ENCODE measurements at places on chromosomes 16 and 17.
A peak's percentile ranks its signal among the peaks of the same experiment; 100 is the strongest.

- DNase-seq: no peak
Measured at GRCh38 chr16:81238296-81239011, at the start of gene BCO1. TSS of gene BCO1 (plus strand) at chr16:81238689. CDS start at chr16:81238909, 220 bp downstream.

GRCh38 chr17:36641877-36642845 is 40.8 kb downstream of the MRM1 start:
- DNase-seq: no peak

DNA sequence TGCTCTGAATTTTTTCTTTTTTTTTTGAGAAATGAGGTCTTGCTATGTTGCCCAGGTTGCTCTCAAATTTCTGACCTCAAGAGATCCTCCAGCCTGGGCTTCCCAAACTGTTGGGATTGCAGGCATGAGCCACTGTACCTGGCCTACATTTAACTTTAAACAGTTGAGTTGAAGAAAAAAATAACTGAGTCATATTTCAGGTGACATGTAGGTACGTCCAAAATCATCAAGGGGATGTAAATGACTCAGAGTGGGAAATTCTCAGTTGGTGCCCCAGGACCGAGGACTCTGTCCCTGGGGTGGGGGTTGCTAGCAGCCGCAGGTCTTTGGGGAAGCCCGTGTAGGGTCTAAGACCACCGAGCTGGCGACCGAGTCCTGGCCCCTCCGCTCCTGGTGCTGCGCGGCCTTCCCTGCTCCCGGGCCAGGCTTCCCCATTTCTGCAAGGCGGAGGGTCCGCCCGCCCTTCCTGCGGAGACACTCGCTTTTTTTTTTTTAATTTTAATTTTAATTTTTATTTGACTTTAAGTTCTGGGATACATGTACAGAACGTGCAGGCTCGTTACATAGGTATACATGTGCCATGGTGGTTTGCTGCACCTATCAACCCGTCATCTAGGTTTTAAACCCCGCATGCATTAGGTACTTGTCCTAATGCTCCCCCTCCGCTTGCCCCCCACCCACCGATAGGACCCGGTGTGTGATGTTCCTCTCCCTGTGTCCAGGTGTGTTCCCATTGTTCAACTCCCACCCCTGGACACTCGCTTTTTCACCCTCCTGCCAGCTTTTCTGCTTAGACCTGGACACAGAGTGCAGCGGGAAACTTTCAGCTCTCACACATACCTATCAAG is 12.7 kb upstream of the N4BP1 start:
- no peak for DNase-seq

DNA sequence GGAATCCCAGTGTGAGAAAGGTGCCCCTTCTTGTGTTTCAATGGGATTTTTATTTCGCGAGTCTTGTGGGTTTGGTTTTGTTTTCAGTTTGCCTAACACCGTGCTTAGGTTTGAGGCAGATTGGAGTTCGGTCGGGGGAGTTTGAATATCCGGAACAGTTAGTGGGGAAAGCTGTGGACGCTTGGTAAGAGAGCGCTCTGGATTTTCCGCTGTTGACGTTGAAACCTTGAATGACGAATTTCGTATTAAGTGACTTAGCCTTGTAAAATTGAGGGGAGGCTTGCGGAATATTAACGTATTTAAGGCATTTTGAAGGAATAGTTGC is 567 bp downstream of the UBB start:
- no peak for DNase-seq

DNA sequence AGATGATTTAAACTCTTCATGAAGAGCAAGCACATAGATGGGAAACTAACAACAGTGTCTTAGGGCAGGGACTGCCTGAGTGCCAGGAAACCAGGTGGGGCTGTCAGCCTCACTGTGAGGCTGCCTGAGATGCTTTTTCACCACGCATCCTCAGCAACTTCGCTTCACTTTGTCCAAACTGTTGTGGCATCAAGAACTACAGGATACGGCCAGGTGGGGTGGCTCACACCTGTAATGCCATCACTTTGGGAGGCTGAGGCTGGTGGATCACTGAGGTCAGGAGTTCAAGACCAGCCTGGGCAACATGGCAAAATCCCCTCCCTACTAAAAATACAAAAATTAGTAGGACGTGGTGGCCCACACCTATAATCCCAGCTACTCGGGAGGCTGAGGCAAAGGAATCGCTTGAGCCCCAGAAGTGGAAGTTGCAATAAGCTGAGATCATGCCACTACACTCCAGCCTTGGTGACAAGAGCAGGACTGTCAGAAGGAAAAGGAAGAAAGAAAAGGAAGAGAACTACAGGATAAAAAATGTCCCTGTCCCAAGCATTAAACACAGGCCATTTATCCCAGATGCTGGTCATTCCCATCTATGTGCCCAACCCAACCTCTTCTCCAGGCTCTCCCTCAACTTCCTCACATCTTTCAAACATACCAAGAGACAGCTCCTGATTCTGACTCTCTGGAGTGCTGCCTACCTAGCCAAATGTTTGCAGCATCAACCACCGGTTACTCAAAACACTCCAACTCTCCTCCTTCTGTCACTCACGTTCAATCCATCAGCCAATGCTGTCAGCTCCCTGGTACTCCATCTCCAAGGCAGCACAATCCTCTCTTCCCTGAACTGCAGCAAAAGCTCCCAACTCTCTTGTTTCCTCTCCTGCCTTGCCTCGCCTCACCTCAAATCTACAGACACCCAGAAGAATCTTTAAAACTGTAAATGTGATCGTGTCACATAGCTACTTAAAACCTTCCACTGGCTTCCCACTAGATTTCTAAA is 1.6 kb downstream of the EIF4A3 start:
- no peak for DNase-seq

GRCh38 chr17:74878658-74879057 is 5.9 kb upstream of the FDXR start:
- no peak for DNase-seq

DNA sequence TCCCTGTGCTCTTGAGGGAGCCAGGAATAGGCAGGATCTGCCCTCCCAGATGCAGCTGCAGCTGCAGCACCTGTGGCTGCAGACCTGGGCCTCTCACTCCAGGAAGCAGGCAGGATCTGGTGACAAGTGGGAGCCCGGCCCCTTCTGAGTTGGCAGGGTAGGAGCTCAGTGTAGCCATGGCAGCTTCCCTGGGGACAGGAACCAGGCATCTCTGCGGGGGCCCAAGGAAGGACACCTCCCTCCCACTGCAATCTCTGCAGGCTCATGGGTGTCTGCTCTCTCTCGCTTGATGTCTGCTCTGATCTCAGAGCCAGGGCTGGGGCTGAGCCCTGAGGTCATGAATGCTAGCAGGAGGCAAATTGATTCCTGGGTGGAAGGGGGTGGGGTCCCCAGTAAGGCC is 592.5 kb upstream of the CA10 start:
- DNase-seq: no peak

DNA sequence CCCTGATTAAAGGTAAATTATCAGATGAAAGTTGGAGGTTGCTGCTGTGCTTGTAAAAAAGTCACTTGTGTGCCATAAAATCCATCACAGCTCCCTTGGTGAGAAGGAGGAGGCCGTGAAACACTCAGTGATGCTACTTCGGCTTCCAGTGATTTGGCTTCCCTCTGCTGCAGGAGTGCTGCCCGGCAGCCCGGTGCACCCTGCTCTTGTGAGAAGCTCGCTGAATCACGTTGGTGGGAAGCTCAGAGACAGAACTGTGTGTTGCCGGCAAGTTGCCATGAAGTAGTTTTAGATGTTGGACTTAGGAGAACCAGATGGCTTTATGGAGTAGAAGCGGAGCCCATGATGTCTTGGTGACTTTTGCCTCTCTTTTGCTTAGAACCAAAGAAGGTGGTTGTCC is 33.3 kb downstream of the MSI2 start:
- no peak for DNase-seq

- peak; percentile 84 for DNase-seq
Measured at GRCh38 chr16:65745-66144, 6.7 kb downstream of the RHBDF1 start.

GRCh38 chr17:83046448-83047181 is 32.8 kb upstream of the METRNL start:
- no peak for DNase-seq

DNA sequence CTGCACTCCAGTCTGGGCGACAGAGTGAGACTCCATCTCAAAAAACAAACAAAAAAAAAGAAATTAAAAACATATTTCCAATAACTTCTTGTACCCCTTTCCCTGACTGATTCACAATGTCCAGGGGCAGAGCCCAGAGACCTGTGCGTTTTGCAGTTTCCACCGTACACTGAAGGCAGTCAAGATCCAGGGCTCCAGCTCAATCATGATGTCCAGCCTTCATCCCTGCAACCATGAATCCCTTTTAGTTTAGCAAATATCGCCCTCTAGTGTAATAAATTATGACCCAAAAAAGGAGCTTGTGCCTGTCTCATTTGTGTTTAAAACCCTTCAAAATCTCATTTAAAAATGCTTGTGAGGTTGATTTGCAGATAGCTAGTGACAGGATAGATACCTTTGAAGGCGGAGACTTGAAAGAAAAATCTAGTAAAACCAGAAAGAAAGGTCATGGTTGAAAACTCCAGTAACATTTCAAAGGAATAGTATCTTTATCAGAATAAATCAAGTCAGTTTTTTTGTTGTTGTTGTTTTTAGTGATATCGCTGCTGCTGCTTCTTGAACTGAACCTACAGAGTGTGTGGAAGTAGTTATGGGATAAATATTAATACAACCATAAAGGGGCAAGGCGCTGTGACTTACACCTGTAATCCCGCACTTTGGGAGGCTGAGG is 3.7 kb upstream of the ERN1 start:
- DNase-seq: no peak

DNA sequence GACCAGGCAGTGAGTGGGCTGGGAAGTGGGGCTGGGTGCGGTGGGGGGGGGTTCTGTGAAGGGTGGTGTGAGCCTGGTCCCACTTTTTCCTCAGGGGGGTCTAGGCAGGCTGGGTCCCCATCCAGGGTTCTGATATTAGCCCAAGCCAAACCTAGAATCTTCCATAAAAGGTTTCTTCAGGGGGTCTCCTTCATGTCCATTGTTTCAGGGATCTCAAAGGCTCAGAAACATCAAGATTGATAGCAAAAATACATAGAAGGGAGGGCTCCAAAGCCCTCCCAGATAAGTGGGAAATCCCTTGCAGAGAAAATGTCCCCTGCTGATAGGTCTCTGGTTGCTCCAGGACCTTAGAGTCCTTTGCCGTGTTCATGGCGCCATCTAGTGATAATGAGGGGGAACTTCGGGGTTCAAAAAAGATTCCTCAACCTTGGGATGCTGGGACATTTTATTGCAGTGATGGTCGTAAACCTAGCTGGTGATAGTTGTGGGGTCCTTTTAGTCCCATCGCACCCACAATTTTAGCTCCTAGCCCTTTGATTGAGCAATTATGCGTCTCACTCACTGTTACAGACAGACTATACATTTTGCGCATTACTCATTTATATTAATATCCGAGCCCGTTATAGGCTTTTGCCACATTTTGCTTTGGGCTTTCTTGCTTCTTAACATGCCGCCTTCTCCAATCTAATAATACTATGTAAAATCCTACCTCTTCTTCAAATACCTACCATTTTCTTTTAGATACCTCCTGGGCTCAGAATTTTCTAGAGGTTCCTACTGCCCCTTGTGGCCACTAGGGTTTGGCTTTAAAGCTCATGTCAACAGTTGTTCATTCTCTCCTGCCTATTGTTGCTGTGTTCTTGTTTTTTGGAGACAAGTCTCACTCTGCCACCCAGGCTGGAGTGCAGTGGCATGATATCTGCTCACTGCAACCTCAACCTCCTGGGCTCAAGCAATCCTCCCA is 35.1 kb downstream of the IGF2BP1 start:
- no peak for DNase-seq

DNA sequence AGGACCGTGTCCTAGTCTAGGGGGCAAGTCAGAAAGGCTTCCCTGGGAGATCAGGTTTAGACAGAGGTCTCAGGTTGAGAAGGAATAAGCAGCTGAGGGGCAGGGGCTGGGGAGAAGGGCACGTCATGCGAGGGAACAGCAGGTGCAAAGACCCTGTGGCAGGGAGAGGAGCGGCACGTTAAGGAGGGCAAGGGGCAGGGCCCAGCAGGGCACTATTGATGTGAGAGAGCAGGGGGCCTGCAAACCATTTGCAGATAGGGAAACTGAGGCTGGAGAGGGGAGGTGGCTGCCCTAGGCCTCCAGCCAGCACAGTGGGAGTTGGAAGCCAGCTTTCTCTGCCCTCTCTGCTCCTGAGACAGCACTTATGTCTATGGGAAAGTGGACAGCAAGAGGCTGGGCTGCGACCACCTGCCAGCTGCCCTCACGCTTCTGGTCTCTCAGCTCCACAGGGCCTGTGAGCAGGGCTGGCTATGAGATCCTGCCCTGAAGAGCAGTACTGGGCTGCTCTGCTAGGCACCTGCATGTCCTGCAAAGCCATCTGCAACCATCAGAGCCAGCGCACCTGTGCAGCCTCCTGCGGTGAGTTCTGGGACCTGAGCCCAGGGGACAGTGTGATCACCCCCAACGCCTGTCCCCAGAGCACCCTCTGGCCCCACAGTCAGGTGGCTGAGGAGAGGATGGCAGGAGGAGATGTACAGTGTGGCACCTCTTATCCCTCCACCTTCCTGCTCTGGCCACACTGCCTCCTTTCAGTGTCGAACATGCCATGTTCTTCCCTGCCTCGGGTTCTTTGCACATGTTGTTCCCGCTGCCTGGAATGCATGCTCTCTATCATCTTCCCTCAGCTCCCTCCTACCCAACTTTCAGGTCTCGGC is 61.5 kb downstream of the USP22 start:
- DNase-seq: no peak

DNA sequence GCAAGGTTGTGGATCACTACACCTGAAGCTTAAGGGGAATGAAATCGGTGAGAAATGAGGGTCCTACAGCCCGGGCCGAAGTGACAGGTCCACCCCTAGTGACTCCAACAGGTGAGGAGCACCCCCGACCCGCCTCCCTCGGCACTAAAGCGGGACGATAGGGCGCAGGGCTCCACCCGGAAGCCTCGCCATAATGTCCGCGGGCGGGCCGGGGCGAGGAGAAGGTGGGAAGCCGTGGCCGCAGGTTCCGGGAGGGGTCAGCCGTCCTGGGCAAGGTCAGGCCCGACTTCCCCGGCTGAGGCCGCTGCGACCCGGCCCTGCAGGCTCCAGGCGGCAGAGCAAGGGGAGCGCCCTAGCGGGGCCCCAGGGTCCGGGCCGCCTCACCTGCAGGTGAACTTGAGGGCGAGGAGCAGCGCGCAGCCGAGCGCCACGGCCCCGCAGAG is 543 bp downstream of the TXNDC11 start:
- peak; percentile 19 for DNase-seq

- no peak for DNase-seq
Measured at GRCh38 chr16:85395207-85395912, 217.8 kb upstream of the GSE1 start.

- no peak for DNase-seq
Measured at GRCh38 chr17:83125515-83126274, 46.3 kb downstream of the METRNL start.

DNA sequence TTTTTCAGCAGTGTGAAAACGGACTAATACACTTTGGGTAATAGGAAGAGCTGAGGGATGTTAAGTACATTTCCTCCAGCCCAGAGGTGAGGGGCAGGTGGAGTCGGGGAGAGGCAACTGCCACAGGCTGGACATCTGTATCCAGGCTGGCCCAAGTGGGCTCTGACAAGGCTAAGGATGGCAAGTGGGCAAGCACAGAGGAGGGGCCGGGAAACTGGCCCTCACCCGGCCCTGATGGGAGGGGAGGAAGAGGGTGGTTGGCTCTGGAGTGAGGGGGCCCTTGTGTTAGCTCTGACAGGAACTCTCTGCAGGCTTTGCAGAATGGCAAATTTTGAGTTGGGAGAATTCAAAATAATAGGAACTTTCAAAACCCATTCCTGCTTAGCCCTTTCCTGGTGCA is 251.0 kb upstream of the TNRC6C start:
- DNase-seq: no peak
